IPS-NIHi11 (cell line): ENCODE measurements at places on chromosomes 4 and X.

DNA sequence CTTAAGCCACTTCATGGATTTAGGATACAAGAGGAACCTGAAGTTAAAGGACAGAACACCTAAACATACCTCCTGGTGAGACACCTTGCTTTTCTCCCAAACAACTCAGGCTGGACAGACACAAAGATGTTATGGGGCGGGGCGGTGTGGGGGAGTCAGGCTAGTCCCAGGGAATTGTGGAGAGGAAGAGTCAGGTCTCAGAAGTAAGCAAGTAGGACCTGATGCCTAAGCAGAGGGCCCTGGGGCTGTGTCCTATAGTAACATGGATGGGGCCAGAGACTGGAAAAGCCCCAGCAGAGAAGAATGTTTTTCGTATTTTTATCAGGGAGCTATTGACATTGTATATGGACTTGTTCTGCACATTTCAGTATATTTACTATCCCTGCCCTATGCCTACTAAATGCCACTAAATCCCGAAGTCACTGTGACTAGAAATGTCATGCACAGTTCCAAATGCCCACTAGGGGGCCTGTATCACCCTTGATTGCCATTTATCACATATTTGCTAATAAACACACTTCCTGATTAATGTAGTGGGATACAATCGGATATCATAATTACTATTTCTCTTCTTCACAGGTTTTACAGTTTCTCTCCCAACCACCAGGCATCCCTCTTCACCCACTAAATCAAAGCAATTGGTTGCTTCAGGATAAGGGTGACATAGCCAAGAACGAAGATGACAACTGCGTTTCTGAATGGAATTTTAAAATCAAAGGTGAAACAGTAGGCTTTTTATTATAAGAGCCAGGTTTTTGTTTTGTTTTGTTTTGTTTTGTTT lies 23.8 kb upstream of the ARHGAP10 start:
- peak; percentile 50 for DNase-seq

GRCh38 chr4:86895692-86896488 lies 3.7 kb upstream of the C4orf36 start:
- DNase-seq = peak; percentile 42

- no peak for DNase-seq
These were observed 5.4 kb upstream of the SHOX start for GRCh38 chrX:625137-625691.

- no peak for DNase-seq
These were observed 13.0 kb downstream of the STATH start for GRCh38 chr4:70008771-70009170.
